ENCODE measurements at places on chromosomes 7 and 10.

DNA sequence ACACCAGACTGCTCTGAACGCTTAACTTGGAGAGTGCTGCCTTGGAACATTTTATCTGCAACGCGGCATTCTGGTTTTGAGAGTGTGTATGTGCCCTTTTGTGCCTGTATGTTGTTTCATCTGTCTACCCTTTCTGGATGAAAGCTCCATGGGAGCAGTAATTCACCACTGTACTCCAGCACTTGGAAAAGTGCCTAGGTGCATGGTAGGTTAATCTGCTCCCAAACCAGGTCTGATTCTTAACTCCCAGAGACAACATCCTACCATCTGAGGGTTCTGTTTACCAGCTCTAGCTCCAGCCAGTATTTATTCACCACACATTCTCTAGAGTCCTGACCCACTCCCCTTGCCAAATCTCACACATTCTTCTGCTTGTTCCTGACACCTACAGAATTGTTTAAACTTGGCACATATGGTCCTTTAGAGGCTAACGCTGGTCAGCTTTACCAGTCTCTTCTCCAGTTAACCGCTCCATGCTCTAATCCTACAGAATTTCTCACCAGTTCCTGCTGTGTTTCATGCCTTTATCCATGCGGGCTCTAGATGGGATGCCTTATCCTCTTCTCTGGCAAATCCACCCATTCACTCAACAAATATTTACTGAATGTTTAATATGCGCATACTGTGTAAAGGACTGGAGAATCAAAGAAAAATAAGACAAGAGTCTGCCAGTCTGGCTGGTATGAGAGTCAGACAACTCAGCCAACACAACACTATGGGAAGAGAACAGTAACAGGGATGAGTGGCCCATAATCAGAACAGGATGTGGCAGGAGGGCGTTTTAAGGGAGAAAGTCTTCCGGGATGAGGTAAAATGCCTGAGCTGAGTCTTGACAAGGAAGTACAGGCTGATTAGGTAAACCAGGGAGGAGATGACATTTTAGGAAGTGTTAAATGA, 46.3 kb downstream of the MTPN start:
- peak; percentile 83 for DNase-seq

DNA sequence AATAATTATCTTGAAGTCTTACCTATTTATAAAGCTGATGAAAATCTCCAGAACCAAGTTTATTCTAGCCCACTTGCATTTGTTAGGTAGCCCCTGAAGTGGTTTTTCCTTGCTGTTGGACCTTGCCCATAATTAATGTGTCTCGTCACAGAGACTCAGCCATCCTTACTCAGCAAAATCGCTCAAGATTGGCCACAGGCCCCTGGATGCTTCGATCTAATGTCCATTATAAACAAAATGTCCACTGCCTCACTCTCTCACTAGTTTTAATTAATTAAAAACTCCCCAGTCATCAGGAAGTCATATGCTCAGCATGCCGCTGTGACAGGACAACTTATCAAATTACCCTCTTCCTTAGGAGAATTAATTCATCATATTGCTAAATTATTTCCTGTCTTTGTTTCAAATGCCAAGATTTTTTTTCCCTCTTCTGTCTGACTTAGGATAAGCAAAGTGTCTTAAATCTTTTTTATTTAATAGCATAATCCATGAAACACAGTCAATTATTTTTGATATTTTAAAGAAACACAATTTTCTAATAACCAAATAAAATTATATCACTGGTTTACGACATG, 126.8 kb upstream of the PCLO start:
- no peak for DNase-seq

DNA sequence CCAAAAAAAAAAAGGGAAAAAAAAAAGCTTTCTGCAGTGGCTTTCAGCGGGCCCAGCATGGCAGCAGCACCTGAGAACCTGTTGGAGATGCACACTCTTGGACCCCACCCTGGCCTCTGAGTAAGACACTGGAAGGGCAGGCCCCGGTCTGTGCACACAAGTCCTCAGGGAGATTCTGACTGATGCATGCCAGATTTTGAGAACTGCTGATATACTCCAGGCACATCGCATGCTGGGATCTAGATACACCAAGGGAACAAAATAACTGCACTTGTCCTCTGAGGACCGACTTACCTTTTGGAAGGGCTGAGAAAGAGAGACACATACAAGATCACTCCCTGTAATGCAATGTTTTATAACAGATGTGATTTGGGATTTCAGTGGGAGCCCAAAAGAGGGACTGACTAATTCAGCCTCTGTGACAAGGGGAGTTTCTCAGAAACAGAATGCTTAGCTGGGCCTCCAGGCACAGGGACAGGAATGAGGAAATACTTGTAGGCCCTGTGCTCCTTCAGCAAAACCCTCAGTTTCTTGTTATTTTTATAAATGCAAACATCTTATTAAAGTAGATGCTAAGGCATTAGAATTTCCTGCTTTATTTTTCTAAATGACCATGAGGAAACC, 8.2 kb downstream of the EGFR start:
- DNase-seq = peak; percentile 40

GRCh38 chr7:150450491-150451001, at the start of gene GIMAP8:
GIMAP8 (plus strand) TSS chr7:150450630; CDS start chr7:150466699, 16,069 bp downstream.
- DNase-seq = no peak

DNA sequence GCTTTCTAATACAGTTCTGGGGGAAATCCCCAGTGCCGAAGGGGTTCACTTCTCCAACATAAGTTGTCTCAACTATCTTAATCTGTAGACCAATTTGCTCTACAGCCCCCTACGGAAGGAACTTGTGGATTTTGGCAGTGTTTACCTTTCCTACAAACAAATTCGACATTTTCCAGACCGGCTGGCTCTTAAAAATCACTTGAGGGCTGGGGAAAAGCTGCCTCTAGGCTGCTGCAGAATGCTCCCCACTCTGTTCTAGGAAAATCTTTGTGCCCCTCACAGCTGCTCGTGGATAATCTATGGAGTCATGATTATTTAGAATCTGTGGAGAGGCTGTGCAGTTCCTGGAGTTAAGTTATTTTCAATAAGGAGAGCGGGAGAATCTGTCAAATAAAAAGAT, 474.6 kb upstream of the FZD8 start:
- no peak for DNase-seq

DNA sequence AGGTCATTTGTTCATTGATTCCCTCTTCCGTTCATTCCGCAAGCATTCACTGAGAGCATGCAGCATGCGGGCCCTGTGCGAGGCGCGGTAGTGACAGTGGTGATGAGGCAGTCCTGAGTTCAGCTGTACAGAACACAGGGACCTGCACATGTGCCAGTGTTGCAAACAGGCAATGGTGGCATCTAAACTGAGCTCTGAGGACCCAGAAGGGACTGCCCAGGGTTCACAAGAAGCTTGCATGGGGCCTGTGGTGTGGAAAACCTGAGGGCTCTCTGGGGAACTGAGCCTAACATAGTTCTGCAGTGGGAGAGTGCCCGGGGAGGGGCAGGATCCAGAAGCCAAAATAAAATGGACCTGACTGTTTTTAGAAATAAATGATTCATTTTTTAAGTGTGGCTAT, 13.2 kb downstream of the ZNF488 start:
- DNase-seq = no peak

- DNase-seq = peak; percentile 7
Observed at GRCh38 chr10:110903280-110904278, 15.4 kb downstream of the BBIP1 start.

- no peak for DNase-seq
Observed at GRCh38 chr7:102446387-102447156, 13.2 kb downstream of the ORAI2 start.

- DNase-seq = no peak
Observed at GRCh38 chr10:9515922-9516321, 1461.4 kb downstream of the GATA3 start.

Measured in fibroblast of skin of right biceps (primary cell).